H1 (cell line): ENCODE measurements at places on chromosomes 6 and 20. TPM values are rescaled to one million over a fixed set of nuclear protein-coding genes. Genes with fewer than 3 reads are reported as not detected.

Gene COQ3
- 5.4 and 8.4 TPM in 2 replicates for polyA plus RNA-seq

Gene C2
- polyA plus RNA-seq, result 0.38 and 1.0 TPM in 2 replicates

Gene RAD21L1
- 0.06 TPM in 1 of 2 replicates, not detected in the other for polyA plus RNA-seq

Gene PROKR2
- polyA plus RNA-seq, result 7.7 and 9.5 TPM in 2 replicates

Gene GMPR
- 1.2 and 1.7 TPM in 2 replicates for polyA plus RNA-seq
